ENCODE measurements at places on chromosomes 6 and 20. TPM values are rescaled to one million over a fixed set of nuclear protein-coding genes. Genes with fewer than 3 reads are reported as not detected.
A peak's percentile ranks its signal among the peaks of the same experiment; 100 is the strongest.

The CLIC5 gene
- 10.7 TPM for total RNA-seq

The CDSN gene
- not detected for total RNA-seq

GRCh38 chr6:4324746-4325145, 189.4 kb upstream of the ECI2 start:
- ATAC-seq = no peak

- ATAC-seq = no peak
Observed at GRCh38 chr20:18254615-18255014, 33.7 kb upstream of the ZNF133 start.

- no peak for ATAC-seq
Observed at GRCh38 chr20:36313476-36313875, 7.3 kb downstream of the DLGAP4 start.

The ELOVL2 gene
- not detected for total RNA-seq

DNA sequence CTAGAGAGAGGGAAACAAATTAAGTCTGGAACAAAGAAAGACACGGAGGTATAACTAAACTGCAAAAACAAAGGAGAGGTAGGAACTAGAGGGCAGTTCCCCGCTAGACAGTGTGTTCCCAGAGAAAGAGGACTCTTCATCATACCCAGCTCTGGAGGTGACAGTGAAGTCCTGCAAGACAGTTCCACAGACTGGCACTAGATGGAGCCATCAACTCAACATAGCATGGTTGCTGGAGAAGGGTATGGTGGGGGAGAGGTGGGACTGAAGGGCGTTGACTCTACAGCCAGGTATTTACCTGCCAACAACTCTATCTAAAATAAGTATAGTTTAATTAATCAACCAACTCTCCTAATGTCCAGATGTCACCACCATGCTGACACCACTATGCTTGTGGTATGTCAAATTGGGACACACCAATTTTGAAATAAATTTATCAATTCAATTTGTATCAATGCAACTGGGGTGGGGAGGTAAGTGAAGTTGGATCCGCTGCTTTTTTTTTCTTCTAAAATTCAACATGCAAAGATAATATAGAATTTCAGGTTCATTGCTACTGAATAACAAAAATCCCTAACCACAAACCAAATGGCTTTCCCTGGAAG, 9.7 kb downstream of the BACH2 start:
- peak; percentile 10 for ATAC-seq

DNA sequence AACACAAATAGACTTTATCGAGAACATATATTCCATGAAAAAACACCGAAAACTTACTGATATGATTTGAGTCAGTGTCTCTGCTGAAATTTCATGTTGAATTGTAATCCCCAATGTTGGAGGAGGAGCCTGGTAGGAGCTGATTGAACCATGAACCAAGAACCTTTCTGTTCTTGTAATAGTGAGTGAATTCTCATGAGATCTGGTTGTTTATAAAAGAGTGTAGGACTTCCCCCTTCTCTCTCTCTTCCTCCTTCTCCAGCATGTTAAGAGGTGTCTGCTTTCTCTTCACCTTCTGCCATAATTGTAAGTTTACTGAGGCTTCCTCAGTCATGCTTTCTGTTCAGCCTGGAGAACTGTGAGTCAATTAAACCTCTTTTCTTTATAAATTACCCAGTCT, 1289.3 kb upstream of the CITED2 start:
- no peak for ATAC-seq

The GPSM3 gene
- total RNA-seq = 227 TPM

DNA sequence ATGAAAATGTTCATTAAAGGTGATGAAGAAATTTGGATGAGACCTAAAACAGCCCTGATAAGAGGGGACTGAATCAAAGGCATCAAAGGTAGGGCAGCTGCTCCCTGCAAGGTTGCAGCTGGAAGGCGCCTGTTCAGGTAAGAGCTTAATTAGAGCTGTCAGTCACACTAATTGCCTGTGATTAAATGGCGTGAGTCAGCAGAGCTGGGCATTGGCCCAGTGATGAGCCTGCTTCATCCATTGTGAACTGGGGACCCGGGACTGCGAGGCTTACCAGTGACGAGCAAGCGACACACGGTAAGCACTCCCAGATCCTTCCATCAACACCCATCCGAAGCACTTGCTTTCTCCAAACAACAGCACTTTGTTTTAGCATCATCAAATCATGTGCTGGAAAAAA, 621.5 kb upstream of the CDH4 start:
- ATAC-seq = no peak

The METTL24 gene
- total RNA-seq = not detected

The KCNQ5 gene
- 1.3 TPM for total RNA-seq

DNA sequence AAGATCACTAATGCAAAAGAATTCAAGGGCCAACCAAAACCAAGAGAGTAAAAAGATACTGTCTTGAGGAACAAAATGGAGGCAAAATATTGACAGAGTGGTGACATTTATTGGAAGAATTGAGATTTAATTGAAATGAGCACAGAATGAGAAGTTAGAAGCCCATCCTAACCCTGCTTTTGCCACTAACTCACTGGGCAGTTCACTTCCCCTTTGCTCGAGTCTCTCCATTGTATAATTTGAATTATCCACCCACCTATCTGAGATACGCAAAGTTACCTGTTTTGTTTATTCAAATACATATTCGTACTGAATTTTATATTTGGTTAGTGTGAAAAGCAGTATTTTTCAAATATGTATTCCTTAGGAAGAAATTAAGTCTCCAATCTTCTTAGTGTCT, 204.5 kb upstream of the PRDM1 start:
- no peak for ATAC-seq

DNA sequence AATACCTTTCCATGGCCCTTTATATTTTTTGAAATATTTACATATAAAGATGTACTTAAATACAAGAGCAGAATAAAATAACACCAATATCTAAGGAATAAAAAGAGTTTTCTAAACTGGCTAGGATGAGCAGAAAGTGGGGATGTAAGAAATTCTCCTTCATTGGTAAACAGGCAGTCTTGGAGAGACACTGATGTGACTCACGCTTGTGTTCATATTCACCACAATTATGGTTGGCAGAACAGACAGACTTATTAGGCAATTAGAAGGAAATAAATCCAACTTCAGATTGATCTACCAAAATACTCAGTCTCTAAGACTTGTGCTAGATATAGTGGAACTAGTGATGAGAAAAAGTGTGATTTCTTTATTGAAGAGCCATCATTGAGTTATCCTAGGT, 463.7 kb downstream of the CDC5L start:
- ATAC-seq = no peak

The TCF19 gene
- 125 TPM for total RNA-seq

GRCh38 chr6:130847001-130847910, 20.1 kb downstream of the SMLR1 start:
- ATAC-seq = no peak

DNA sequence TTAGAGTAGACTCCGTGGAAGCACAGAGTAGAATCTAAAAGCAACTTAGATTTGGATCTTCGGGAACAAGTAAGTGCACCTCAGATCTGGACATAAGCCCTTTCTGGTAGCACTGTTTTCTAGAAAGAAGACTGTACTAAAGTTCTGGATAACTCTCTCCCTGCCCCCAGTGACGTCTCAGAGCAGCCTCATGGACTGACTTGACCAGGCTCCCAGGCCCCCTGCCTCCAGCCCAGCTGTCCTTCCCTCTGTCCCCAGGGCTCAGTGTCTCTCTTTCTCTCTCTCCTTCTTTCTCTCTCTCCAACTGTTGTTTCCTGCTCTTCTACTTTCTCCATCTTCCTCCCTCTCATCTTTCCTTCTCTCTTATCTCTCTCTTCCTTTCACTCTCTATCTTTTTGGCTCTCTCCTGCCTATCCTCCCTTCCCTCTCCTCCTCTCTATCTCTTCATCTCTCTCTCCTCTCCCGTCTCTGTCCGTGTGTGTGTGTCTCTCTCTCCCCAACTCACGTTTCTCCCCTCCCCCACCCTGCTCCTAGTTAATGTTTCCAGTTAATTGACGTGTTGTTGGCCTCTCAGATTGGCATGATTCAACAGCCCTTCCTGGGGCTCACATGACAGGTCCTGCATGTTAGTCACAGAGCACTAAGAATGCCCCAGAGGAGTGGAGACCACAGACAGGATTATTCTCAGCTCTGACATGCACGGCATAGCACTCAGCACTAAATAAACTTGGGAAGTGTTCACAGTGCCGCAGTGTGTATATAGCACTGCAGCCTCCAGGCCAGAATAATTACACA, 180.4 kb upstream of the FOXQ1 start:
- no peak for ATAC-seq

The EBF4 gene
- total RNA-seq = 3.6 TPM

The C20orf144 gene
- total RNA-seq = 0.41 TPM

DNA sequence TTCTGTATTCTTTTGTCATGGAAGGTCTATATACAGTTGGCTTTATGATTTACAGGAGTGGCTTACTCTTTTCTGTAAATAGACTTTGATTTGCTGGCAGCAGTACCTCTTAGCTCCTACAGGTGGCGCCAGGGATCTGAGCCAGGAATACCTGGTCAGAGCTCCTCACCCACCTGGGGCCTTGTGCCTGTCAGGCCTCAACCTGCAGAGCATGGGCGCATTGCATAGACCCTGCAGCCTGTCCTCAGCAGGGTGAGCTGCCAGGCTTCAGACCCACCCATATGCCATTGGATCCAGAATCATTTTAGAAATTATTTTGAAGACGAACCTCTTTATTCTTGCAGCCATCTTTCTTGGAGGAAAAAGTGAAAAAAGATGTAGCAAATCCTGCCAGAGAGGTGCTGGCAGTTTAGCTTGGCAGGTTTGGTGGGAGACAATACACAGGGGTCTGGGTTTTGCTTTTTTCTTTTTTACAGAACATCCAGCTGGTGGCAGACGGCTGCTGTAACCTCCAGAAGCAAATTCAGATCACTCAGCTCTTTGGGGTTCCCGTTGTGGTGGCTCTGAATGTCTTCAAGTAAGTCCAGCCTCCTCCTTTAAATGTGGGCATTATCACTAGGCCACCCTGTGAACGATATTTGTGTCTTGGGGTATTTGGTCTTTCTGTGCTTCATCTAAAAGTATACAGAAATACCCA, 149.1 kb downstream of the MTHFD1L start:
- peak; percentile 50 for ATAC-seq

- no peak for ATAC-seq
Observed at GRCh38 chr6:107987805-107988204, 29.8 kb upstream of the SEC63 start.
